ENCODE measurements at places on chromosomes 1 and 21. TPM values are rescaled to one million over a fixed set of nuclear protein-coding genes. Genes with fewer than 3 reads are reported as not detected.

CDC7 gene
- total RNA-seq: 21.5 TPM

TDRD10 gene
- 0.46 TPM for total RNA-seq

GPATCH2 gene
- total RNA-seq: 36.2 TPM

KCNQ4 gene
- 1.4 TPM for total RNA-seq

CFAP107 gene
- 3.0 TPM for total RNA-seq

SH3BGRL3 gene
- 19.8 TPM for total RNA-seq

CHRM3 gene
- total RNA-seq: 44.3 TPM

DMBX1 gene
- 1.8 TPM for total RNA-seq

FCRL6 gene
- not detected for total RNA-seq

KCNA2 gene
- 14.1 TPM for total RNA-seq

CFHR3 gene
- total RNA-seq: not detected

ARHGAP30 gene
- 1.6 TPM for total RNA-seq

S100A6 gene
- total RNA-seq: 51.7 TPM

SPRR3 gene
- not detected for total RNA-seq

PRR9 gene
- total RNA-seq: not detected

AQP10 gene
- not detected for total RNA-seq

CFAP126 gene
- 6.5 TPM for total RNA-seq

NTMT2 gene
- total RNA-seq: not detected

CYYR1 gene
- total RNA-seq: 2.5 TPM

GPN2 gene
- total RNA-seq: 14.8 TPM

CDCA8 gene
- 2.1 TPM for total RNA-seq

TTC39A gene
- 15.2 TPM for total RNA-seq

RABGAP1L gene
- total RNA-seq: 136 TPM

Measured in diencephalon (tissue), 1 donor.